ENCODE measurements at places on chromosomes 2 and 18.

DNA sequence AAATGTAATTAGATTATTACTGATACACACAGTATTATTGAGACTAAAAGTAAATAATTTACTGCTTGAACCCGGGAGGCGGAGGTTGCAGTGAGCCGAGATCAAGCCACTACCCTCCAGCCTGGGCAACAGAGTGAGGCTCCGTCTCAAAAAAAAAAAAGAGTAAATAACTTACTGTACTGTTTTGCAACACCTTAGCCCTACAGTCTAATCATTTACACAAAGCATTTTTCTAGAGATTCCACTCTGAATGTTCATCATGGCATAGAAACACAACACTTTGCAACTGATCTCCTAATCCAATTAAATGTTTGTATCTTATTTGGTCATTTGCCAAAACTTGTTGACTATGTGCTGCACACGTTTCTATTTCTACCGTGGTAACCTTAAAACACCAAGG is 23.4 kb upstream of the RMP24 start:
- no peak for DNase-seq

- no peak for DNase-seq
These were observed 2.4 kb downstream of the PAIP2B start for GRCh38 chr2:71224457-71224856.

GRCh38 chr2:15136639-15137038 is 424.5 kb downstream of the NBAS start:
- no peak for DNase-seq

DNA sequence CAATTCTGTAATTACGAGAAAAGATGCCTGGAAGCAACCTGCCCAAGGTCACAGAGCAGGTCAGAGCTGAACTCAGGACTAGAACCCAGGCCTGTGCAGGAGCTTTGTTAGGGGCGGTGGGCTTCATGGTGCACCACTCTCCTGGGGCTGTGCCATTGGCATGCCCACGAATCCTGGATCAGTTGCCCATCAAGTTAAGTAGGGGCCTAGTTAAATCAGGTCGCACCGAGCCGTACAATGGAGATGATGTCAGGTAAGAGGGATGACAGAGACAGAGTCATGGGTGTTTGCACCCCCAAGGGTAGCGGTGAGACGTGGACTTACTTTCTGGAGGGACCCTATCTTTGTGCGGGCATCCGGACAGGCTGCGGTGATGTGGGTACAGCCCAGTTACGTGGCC is 172.6 kb upstream of the PXDN start:
- DNase-seq = no peak

GRCh38 chr2:231332388-231332787 is 63.1 kb upstream of the B3GNT7 start:
- DNase-seq = no peak

GRCh38 chr2:29326926-29327325 is 211.7 kb downstream of the CLIP4 start:
- no peak for DNase-seq

GRCh38 chr2:166643980-166644379 is 149.9 kb upstream of the SCN7A start:
- DNase-seq = no peak

DNA sequence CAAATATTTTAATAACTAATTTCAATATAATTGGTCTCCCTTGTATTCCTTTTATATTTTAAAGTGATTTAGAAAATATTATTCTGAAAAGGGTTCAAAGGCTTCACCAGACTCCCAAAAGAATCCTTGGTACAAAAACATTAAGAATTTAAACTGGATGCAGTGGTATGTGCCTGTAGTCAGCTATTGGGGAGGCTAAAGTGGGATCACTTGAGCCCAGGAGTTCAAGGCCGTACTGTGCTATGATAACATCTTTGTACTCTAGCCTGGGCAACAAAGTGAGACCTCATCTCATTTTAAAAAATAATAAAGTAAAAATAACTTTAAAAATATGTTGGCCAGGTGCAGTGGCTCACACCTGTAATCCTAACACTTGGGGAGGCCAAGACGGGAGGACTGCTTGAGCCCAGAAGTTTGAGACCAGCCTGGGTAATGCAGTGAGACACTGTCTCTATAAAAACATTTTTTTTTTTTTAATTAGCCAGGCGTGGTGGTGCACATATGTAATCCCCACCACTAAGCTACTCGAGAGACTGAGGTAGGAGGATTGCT is 14.7 kb downstream of the NCL start:
- DNase-seq = no peak

GRCh38 chr2:120499784-120500495 is 154.0 kb downstream of the INHBB start:
- DNase-seq = no peak

- no peak for DNase-seq
These were observed 218.9 kb upstream of the TANK start for GRCh38 chr2:160941290-160941846.

GRCh38 chr2:134366359-134366758 is 112.5 kb downstream of the MGAT5 start:
- no peak for DNase-seq

- no peak for DNase-seq
These were observed 37.1 kb upstream of the FEZ2 start for GRCh38 chr2:36634981-36635597.

DNA sequence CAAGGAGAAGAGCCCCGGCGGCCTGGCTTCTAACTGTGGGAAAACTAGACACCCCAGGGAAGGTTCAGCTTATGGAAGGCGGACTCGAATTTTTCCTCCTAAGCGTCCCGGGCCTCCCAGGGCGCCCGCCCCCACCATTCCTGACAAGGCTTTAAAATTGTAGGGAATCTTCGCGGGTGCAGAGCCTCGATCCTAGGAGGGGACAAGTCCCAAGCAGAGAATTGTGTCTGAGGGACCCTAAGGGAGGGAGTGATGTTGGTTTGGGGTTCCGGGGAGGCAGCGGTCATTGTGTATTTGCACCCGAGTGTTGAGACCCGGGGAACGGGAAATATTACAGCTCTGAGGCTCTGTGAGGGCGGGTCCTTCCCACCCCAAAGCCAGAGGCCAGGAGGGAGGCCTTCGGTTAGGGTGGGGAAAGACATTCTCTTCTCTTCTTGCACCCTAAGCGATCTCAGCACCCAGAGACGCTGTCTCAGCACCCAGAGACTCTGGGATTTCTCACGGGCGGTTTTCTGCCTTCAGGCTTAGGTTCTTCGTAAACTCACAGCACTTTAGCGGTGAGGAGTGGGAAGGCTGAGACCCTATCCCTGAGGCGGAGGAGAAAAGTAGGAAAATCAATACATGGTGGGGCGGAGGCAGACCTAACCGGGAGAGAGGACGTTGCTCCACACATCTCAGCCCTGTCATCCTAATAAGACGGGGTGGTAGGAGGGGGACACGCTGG is 7.6 kb downstream of the OSR1 start:
- no peak for DNase-seq

- no peak for DNase-seq
These were observed 68.4 kb downstream of the LIPG start for GRCh38 chr18:49630246-49630699.

DNA sequence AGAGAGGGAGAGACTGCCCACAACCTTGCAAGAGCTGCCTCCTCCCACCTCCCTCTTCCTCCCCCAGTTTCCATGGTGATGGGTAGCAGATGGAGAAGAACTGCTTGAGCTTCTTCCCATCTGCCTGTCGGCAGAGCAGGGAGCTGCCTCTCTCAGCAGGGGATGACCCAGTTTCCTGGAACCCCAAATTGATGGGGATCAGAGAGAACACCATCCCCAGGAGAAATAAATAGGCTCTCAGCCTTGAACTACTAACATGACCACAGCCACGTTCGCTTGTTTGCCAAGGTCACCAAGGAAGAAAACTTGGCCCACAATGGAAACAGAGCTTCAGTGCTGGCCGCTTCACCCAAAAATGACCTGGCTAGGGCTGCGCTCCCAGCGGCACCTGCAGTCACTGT is 82.2 kb downstream of the ADD2 start:
- DNase-seq = no peak

DNA sequence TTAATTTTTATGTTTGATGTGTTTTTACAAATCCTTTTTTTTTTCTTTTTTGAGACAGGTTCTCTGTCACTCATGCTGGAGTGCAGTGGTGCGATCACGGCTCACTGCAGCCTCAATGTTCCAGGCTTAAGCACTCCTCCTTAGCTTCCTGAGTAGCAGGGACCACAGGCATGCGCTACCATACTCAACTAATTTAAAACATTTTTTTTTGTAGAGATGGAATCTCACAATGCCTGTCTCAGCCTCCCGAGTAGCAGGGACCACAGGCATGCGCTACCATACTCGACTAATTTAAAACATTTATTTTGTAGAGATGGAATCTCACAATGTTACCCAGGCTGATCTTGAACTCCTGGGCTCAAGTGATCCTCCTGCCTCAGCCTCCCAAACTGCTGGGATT is 3.2 kb downstream of the NOTO start:
- DNase-seq = no peak

DNA sequence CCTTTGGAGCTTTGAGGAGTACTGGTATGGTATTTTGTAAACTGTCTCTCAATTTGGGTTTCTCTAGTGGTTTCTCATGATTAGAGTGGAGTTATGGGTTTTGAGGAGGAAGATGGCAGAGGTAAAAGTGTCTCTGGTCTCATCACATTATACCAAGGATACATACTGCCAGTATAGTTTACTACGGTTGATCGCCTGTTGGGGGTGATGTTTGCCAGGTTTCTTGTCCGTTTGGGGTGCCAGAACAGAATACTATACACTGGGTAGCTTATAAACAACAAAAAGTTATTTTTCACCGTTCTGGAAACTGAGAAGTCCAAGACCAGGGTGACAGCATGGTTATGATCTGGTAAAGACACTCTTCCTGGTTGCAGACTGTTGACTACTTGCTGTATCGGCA is 293.7 kb downstream of the NYAP2 start:
- no peak for DNase-seq

DNA sequence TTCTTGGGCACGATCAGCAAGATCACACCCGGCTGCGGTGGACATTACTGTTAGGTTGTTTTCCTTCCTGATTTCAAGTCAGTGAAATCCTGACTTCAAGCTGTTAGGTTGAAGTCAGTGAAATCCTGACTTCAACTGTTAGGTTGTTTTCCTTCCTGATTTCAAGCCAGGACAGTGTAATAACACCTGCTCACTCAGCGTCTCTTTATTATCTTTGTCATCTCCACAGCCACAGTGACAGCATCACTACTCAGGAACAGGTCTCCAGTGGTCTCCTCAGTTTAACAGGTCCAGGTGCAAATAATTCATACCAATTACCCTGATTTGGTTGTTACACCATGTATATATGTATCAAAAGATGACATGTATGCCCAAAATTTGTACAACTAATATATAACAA is 208.1 kb upstream of the REG3G start:
- no peak for DNase-seq

- DNase-seq = no peak
These were observed 132.5 kb downstream of the CSRNP3 start for GRCh38 chr2:165601928-165602521.

DNA sequence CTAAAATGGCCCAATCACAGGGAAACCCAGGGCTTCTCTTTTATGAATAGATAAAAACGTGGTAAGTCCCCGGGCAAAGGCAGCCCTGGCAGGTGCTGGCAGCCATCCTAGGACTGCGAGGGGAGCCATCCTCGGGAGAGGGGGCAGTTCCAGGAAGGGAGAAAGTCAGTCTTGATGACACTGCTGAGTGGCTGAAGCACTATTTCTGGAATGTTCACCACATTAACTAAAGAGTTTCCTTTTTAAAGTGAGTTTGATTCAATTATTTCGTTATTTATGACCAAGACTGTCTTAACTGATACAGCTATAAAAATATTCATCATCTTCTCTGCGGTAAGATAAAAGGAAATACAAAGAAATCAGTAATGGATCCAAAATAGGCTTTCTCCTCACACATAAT is 20.4 kb downstream of the TTR start:
- no peak for DNase-seq

DNA sequence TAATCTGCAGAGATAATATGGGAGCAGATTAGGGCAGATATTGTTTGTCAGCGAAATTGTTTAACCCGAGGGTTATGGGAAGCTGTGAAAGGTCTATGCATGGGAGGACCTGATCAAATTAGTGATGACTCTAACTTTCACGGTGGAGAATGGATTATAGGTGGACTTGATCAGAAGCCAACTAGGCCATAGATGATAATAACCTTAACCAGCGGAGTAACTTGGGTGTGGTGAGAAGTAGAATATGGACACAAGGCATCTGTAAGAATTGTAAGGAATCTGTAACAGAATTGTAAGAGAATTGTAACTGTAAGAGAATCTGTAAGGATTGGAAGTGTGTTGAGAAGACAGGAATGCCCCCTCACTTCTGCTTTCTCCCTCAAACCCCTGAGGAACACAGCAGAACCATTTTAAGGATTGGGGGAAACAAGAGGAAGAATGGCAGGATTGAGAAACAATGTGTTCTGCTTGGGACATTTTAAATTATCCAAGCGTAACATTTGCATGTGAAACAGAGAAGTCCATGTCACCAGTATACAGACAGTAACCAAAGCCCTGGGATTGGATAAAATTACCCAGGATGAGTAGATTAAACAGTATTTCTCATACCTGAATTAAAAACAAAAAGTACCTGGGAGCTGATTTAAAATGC is 14.9 kb upstream of the SLC39A10 start:
- no peak for DNase-seq

DNA sequence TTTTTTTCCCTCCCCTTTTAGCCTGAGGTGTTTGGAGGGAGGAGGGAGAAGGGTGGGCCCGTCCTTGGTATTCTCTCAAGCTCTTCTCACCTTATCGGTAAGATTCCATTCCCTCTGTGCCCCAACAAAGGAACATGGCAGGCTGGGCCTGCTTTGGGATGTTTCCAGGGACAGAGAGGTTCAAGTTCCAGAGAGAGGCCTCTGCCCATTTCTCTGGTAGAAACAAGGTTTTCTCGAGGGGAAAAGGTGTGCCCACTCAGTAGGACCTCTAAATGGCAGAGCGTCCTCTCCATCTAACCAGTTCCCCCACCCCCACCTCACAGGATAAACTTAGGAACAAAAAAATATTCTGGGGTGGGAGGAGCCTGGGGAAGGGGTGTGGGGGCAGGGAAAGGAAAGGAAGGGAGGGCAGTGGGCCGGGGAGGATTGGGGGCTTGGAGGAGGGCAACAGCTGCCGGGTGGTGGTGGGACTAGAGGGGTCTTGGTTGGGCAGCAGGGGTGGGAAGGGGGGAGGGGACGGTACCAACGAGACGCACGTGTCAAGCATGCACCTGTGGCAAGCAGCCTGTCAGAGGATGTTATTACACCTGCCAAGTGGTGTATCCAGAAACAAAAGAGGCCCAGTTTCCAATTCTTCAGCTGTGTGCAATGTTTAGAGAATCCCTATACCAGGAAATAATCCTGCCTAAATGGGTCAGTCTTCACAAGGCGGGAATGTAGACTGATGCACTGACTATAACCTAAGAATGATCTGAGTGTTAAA is 2.1 kb downstream of the PCBP1 start:
- DNase-seq = peak; percentile 36

GRCh38 chr2:144927429-144927828 is 407.5 kb upstream of the ZEB2 start:
- no peak for DNase-seq

GRCh38 chr18:27746241-27746640 is 430.7 kb downstream of the CDH2 start:
- no peak for DNase-seq
